ENCODE measurements at places on chromosomes 12 and 14.

- no peak for DNase-seq
Measured at GRCh38 chr14:53441789-53442188, 288.7 kb upstream of the DDHD1 start.

DNA sequence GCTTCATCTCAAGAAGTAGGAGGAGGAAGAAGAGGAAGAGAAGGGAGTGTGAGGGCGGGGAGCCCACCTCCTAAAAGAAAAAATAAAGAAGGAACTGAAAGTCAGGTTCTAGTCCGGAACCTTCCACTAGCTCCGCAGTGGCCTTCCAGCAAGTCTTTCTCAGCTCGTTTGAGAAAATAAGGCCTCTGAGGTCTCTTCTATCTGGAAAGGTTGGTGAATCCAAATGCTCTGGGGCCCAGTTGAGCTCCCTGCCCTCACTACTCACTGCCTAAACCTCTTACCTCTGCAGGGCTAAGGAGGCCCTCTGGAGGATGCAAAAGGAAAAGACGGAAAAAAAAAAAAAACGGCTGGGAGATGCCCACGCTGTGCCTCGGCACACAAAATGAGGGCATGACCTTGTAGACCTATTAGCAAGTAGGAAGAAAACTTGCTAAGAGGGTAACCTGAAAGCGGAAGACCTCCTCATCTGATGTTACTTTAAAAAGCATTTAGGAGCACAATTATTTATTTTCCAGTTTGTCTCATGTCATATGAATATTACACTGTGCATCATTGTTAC, 35.9 kb downstream of the FBLN5 start:
- no peak for DNase-seq

DNA sequence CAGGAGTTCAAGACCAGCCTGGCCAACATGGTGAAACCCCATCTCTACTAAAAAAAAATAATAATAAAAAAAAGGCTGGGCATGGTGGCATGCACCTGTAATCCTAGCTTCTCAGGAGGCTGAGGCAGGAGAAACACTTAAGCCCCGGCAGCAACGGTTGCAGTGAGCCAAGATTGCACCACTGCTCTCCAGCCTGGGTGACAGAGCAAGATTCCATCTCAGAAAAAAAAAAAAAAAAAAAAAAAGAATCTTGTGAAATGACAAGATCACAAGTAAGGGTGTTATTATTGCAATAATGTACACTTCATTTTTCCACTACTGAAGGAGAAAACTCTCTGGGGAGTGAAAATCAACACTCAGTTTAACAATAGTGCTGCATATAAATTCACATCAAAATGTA, 8.8 kb upstream of the PTGR2 start:
- no peak for DNase-seq

DNA sequence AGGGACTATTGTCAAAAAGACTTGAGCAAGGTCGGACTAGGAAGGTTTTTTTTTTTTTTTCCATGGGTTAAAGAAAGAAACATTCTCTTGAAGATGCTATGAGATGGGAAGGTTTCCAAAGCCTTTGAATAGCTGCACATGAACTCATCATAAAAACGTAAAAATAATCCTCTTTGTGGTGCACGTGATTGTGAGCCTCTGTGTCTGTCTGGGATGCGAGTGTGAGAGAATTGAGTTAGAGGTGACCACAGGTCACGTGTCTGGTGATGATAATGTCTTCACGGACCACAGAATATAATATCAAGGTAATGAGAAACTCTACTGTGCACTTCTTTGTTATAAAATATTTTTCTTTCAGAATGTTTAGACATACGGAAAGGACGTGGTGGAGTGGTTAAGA, 24.3 kb upstream of the ADGRD1 start:
- DNase-seq = no peak

GRCh38 chr14:70425354-70425753, 8.5 kb upstream of the SYNJ2BP start:
- DNase-seq = no peak

DNA sequence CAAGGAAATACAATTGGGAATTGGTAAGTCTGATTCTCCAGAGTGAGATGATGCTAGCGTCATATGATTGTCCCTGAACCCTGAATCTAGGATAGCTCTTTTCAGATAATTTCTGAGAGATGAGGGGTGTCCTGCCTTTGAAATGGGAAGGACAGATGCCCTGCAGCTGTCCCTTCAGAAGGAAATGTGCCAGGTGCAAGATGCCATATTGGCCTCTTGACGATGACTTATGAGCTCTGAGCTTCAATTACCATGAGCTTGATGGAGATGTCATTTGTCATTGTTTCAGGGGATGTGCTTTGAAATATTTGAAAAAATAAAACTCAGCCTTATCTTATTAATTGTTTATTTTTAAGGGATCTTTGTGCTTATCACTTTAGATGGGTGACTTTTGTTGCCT, 185.1 kb downstream of the DACT1 start:
- DNase-seq = no peak

DNA sequence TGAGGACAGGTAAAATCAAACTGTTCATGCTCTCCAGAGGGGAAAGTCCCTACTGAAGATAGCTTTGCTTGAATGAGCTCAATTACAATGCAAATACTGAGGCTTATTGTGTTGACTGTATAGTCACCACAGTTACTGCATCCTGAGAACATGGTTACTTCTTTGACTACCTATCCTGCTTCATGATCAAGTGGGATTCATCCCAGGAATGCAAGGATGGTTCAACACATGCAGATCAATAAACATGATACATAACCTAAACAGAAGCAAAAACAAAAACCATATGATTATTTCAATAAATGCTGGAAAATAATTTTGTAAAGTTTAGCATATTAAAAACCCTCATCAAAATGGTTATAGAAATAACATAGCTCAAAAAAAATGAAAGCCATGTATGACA, 32.9 kb upstream of the P2RX7 start:
- DNase-seq = no peak

GRCh38 chr12:32605326-32606095, 73.6 kb upstream of the DNM1L start:
- DNase-seq = no peak

DNA sequence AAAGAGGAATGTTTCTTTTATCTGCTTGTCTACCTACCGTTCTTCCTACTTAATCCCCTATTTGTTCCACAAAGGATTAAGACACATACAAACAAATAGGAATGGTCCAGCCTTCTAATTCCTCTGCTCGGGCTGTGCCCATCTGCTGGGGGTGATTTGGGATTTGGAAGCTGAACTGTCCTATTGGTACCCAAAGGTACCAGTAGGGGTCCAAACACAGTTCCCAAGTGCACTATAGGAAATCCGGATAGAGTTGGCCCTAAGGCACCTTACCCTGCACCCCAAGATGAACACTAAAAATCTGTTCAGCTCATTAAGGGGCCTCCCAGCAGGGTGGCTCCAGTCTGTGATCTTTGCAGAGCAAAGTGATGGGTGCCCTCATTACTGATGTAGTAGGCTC, 566.9 kb downstream of the NRXN3 start:
- DNase-seq = no peak

GRCh38 chr12:13203034-13203922, 6.8 kb downstream of the EMP1 start:
- DNase-seq = no peak

DNA sequence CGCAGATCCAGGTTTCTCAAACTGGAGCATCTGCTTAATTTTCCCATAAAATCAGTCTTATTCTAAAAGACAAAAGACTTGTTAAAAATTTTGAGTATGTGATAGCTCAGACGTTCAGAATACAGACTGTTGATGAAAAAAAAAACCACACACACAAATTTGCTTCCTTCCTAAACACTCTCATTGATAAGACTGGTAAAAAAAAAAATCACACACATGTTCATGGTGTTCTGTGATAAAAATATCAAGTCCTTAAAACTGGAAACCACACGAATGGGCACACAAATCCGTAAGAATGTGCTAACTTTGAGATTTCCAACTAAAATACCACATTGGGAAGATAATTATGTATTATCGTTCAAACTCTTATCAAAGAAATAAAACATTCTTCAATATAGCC, 6.7 kb upstream of the ARID4A start:
- DNase-seq = no peak

DNA sequence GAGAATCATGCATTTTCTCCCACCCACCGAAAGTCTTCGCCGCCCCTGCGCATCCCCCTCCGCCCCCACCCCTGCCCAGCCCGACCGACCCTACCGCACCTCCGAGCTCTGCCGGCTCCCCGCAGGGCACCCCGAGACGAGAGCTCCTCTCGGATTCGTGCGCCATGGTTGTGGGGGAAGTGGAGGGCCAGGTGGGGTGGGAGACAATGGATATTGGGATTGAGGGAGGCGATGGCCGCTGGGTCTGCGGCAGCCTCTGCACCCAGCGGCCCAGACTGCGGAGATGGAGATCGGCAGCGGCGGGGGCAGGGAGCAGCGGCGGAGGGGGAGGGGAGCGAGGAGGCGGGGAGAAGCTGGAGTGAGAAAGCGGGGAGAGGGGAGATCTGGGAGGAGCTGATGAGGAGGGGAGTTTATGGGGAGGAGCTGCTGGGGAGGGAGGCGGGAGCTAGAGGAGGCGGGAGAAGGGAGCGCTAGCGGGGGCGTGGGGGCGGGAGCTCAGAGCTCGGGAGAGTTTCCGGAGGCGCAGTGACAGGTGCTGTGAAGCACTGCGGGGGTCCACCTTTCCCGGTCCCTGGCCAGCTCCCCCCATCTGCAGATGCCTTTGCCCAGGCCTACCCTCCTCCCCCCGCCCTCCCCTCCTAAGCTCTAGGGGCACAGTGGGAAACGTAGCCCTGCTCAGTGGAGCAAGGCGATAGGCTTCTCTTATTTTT, at the start of gene SALL2:
TSS of gene SALL2 (minus strand) at position 385 of the 710 bp plus-strand sequence. CDS start at position 166, 219 bp downstream.
- DNase-seq = no peak

DNA sequence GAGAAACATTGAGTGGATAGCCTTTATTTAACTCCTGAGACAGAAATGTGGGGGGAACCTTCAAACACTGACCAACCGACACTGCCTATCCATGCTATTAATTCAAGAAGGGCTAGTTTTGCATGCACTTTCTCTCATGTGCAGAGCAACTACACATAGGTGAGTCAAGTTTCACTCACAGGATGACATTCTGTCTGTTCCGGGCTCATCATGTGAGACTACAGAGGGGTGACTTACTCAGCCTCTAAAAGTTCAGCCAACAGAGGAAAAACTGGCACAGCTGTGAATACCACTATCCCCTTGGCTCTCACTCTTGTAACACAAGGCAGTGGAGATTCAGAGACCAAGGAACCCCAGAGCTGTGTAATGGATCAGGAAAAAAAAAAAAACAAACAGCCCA, 13.3 kb downstream of the BEST3 start:
- DNase-seq = peak; percentile 53

DNA sequence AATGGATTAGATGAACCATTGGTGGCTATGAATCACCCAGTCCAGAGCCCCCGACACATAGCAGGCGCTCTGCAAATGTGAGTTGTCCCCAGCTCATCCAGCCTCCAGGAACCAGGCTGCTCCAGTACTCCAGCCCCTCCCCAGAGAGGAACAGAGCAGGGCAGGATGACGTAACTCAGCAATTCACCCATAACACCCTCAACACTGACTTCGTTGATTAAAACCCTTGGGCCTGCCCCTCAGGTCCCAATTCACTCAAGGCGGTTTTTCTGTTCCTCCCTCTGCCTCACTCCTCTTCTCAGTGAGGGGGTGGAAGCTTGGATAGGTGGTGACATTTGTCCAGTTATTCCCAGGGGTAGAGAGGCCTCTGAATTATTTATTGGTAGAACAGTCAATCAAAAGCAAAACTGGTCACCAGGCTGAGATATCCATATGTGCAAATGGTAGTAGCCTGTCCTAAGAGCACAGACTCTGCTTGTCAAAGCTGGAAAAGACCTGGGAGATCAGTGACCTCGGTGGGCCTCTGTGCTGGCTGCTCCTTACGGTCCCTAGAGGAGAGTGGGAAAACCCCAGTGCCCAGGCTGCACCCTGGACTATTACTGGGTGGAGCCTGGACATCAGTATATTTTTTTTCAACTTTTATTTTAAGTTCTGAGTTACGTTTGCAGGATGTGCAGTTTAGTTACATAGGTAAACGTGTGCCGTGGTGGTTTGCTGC, 97.0 kb downstream of the CMKLR1 start:
- no peak for DNase-seq

DNA sequence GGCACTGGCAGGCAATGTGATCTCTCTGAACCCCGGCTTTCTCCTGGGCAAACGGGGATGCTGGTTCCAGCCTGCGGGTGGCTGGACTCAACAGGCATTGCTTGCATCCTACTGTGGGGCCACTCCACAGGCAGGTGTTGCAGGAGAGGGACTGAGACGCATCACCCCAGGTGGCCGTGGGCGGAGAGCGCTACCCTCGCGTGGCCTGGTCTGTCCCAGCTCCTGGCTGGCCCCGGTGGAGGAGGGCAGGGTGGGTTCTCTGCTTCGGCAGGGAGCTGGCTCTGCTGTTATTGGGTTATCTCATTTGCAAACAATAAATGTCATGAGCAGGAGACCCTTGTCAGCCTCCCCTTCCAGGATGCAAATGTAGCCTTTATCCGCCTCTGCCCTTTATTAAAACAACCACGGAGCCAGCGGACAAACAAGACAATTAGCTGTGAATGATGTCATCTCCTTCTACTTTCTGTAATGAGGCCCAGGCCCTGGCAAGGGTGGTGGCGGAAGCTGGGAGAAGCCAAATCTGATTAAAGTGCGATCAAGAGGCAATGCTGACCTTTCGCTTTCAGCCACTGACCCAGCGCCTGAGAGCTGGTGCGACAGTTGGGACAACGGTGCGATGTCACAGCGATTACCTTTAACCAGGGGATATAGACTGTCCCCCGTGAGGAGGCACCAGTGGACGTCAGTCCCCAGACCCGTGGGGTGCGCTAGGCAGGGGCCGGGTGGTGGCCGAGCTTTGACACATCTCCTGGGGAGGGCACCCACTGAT, 161.8 kb downstream of the KIF26A start:
- DNase-seq = no peak

- no peak for DNase-seq
Measured at GRCh38 chr12:115506822-115507559, 770.5 kb downstream of the MED13L start.

DNA sequence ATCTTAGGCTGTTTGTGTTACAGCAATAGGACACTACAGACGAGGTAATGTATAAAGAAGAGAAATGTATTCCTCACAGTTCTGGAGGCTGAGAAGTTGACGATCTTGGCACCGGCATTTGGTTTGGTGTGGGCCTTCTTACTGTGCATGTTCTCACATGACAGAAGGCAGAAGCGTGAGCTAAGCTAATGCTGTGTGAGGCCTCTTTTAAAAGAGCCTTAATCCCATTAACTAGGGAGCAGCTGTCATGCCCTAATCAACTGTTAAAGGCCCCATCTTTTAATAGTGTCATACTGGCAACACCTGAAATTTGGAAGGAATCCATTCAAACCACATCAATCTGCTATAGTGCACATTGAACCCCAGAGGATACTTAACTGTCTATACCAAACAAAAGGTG, 992.9 kb downstream of the GALC start:
- DNase-seq = no peak

GRCh38 chr12:117042171-117042842, 56.9 kb downstream of the TESC start:
- no peak for DNase-seq

DNA sequence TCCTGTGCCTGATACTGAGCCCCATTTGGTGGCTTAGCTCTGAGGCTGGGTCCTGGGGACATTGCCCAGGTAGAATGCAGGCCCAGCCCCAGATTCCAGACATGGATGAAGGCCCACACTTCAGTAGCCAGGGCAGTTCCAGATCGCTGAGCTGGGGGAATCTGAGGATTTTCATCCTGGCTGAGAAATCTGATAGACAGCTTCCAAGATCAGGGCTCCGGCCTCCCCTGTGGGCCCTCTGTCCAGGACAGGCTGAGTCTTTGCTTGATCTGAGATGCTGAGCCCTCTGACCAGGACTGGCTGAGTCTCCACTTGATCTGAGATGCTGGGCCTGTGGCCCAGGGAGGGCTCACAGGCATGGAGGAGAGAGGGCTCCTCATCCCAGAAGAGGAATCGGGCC, 3.3 kb upstream of the RASAL1 start:
- DNase-seq = no peak
